ENCODE measurements at places on chromosomes 6 and 20.

DNA sequence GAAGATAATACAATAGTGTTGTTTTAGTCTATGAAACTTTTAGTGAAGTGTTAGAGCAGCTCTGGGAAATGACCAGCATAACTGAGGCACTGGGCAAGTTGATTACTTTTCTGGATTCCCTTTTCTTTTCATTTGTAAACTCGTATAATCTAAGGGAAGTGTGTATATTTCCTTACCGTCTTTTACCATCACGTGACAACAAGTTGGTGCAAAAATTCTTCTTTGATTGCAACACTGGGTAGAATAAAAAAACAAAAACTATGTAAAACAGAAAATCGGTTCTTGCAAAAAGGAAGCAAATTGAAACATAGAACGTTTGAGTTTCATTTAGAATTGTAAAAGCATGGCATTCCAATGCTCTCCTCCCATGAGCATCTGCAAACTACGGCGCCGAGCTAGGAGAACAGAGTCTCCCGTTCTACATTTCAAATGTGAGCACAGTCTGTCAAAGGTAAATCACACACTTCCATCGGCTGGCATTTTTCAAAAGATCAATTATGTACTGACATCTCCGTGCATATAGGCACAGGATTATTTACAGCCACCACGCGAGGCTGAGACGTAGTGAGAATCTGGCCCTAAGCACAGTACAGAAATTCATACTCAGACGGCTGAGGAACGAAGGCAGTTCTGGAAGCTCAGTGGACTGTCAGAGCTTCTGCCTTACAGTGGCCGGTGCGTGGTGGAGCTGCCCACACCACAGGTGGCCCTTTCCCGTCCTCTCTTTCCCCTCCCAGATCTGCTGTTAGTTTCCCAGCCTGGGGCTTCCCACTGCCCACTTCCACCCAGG, 314.0 kb downstream of the BMP7 start:
- no peak for DNase-seq

GRCh38 chr6:3695065-3695817, 56.3 kb downstream of the PXDC1 start:
- DNase-seq, result no peak

GRCh38 chr6:50657513-50657912, 55.8 kb upstream of the TFAP2D start:
- DNase-seq, result no peak

DNA sequence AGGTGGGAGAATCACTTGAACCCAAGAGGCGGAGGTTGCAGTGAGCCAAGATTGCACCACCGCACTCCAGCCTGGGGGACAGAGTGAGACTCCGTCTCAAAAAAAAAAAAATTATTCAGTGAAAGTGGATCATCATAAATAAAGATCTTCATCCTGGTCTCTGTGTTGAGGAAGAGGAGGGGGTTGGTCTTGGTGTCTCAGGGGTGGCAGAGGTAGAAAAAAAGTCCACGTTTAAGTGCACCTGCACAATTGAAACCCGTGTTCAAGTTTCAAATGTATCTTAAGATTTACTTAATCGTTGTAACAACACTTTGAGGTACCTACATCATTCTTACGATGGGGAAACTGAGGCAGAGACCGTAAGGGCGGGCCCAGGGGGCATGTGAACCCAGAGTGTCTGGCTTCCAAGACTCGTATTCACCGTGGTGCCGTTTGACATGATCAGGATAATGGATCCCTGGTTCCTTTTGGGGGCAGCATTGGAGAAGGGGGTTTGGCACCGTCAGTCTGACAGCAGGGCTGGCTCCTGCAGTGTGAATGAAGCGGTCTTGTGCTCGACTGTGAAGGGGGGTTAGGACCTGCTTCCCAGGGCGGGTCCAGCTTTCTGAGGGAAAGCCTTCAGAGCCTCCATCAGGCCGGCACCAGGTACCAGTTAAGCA, 32.9 kb upstream of the ID1 start:
- no peak for DNase-seq

GRCh38 chr20:32190616-32191415, 16.7 kb downstream of the PLAGL2 start:
- no peak for DNase-seq

DNA sequence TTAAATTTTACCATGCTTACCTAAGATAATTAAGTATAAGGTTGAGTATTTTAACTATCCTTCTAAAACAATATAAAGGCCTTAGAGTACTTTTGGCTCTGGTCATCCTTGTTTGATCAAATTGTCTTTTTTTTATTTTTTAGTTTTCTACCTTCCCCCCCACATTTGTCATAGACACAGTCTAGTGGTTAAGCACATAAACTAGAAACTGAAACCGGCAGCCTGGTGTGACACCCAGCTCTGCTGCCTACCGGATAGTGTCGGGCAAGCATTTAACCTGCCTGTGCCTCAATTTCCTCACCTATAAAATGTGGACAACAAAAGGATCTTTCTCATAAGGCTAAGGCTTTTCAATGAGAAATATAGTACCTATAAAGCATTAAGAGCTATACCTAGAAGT, 21.6 kb upstream of the TULP4 start:
- no peak for DNase-seq

DNA sequence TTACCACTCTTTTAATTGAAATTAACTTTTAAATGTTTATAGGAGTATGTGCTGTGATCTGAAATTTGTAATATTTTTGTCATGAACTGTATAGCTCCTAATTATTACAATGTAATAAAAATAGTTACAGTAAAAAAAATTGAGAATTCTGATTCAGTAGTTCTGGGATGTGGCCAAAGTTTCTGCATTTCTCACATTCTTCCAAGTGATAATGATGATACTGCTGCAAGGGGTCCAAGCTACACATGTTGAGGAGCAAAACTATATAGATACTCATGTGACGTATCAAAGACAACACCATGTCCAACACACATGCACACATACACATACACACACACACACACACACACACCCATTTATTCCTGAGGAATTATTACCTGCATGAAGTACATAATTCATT, 71.0 kb upstream of the FAM83B start:
- DNase-seq, result no peak

GRCh38 chr20:53872561-53873229, 197.7 kb downstream of the BCAS1 start:
- no peak for DNase-seq

- DNase-seq, result no peak
These were observed 20.5 kb upstream of the TIAM2 start for GRCh38 chr6:154974485-154975149.

GRCh38 chr6:63352069-63352543, 32.3 kb upstream of the LGSN start:
- no peak for DNase-seq

DNA sequence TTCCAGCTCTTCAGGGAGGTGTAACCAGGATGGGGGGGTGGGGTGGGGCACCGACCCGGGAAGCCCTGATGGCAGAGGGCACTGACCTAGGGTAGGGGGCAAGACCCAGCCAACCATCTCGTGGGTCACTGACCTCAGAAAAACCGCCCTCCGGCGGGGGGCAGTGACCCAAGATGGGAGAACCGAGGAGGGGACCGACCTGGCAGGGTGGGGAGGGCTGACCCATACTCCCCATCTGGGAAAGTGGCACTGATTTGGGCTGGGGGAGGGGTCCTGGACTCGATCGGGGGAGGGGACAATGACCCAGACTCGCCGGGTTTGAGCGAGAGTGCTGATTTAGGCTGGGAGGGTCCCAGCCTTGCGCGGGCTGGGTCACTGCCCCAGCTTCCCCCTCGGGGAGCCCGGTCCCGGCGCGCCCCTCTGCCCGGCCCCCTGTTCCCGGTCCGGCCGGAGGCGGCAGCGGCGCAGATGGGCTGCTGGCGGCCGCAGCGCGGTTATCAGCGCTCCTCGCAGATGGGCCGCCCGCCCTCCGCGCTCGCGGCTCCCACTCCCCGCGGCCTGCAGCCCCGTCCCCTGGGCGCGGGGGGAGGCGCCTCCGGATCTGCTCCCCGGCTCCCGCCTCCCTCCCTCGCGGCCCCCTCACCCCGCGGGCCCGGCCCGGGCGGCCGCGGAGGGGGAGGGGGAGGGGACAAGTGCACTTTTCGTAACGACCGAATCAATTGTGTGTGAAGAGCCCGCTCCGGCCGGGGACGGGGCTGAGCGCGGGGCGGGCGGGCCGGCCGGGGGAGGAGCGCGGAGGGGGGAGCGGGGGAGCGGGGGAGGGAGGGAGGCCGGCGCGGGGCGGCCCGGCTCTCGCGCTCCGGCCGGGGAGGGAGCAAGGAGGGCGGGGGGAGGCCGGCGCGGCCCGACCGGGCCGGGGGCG, 2.2 kb downstream of the NOL4L start:
- no peak for DNase-seq

- DNase-seq, result no peak
These were observed 224.4 kb upstream of the SASH1 start for GRCh38 chr6:148118244-148118643.

DNA sequence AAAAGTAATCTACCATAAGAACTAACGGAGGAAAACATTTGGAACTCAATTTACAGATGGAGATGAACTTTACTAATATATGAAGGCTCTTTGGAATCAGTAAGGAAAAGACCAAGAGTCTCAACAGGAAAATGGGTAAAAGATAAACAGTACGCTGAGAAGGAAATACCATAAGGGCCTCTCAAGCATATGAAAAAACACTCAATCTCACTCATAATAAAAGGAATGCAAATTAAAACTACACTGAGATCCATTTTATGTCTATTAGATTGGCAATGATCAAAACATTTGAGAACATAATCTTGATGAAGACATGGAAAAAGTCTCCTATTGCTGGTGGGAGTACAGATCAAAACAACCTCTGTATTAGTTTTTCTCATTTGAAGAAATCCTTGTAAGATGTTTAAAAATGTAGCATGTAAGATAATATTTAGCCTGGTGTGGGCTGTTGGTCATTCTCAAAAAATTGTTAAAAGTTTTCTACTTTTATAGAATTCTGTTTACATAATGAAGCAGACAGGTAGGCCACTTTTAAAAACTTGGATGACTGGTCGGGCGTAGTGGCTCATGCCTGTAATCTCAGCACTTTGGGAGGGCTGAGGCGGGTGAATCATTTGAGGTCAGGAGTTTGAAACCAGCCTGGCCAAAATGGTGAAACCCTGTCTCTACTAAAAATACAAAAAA, 14.5 kb downstream of the REV3L start:
- no peak for DNase-seq

DNA sequence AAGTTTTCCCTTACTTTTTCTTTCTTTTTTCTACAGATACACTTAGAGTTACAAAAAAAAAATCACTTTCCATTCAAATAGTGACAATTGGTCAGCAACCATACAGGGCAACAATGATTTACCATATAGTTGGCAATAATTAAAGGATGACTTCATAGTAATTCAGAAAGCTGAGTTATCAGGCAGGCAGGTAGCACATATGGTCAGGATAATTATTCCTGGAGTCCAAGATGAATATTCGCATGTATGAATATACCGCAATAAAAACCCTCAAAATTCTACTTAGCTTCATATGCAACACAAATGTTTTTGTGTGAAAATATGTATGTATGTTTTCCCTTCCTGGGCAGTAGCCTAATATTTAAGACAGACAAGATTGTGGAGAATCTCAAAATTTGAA, 34.5 kb downstream of the COL19A1 start:
- DNase-seq, result no peak

DNA sequence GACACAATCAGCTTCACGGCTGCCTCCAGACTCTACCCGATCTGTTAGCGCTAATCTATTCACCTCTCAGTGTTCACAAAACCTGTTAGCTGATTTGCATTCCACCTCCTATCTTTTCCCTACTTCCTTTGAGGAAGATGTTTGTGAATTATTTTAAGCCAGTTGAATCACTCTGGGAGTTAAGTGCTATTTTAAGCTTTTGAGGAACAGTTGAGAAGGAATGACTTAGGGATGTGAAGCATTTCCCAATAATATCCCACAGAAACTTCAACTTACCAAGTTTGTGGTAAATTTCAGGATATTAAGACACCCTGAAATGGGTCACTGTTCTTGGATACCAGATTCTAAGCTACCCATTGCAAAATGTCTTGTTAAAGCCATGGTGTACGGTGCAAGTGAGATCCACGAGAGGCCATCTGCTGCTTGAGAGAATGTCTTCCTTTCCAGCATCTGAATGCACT, 145.2 kb upstream of the CITED2 start:
- DNase-seq, result no peak

GRCh38 chr6:119368921-119369320, 19.4 kb upstream of the MAN1A1 start:
- DNase-seq, result no peak

- no peak for DNase-seq
These were observed 752.6 kb upstream of the MARCKS start for GRCh38 chr6:113104541-113104940.

- no peak for DNase-seq
These were observed 73.7 kb downstream of the FARS2 start for GRCh38 chr6:5335020-5335419.

DNA sequence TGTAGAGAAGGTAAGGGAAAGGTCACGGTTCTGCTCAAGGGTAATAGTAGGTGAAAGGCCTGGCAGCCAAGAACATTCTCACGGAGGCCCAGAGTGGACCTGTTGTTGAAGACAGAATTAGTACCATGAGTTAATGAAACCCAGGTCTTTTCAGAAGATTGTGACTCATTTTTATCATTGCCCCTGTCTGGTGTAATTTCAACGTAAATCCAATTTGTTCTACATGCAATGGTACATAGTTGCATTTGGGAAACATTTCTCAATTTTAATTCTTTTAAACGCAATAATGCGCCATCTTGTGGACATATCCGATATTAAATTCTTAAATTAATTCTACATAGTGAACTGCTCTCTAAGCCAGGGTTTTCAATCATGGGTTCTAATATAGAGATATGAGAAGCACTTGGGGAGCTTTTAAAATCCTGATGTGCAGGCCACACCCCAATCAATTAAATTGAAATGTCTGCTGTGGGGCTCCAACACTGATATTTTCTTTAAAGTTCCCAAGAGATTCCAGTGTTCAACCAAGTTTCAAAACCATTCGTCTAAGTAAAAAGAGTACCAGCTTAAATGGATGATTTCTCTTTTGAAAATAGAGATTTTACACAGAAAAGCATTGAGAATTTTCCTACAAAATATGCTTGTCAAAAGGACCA, 257.4 kb downstream of the PLCB1 start:
- no peak for DNase-seq

DNA sequence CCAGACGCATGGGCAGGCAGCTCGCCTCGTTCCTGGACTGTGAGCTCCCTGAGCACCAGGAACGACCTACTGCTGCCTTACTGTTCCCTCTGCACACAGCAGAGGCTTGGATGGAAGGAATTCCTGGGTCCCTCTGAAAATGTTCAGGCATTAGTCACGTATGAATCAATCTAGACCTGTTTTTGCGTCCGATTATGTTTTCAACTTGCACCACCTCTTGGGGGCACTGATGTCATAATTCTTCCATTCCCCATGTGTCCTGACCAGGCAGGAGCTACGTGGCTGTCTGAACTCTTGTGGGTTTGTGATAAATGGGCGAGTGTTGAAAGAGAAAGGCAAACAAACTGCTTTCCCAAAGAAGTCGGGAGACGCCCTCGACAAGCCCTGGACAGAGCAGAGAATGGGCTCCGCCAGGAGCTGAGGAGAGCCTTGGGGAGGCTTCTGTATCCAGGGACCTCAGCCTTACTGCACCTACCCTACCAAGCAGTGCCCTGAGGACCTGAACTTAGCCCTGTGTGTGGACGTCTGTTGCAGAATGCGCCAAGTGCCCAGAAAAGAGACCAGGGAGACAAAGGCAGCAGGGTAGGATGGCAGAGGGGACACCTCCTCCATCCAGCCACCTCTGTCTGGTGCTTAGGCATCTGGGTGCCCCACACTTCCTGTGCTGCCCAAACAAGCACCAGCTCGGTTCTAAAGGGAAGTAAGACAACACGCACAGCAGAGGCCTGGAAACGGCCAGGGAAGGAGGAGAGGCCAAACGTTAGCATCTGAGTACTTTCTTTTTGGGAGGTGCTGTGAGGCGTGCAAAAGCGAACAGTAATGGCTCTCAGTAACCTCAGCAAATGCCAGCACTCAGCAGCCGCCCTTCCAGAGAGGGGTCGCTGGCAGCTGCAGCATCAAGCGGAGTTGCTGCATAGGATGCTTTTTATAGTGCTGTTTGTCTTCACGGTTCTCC, 124.2 kb downstream of the LY86 start:
- no peak for DNase-seq
